ENCODE measurements at places on chromosomes 6 and 20. TPM values are rescaled to one million over a fixed set of nuclear protein-coding genes. Genes with fewer than 3 reads are reported as not detected.

The TINAG gene
- not detected for total RNA-seq

The OR2H1 gene
- not detected for total RNA-seq

The BEND6 gene
- 0.90 TPM for total RNA-seq

The TRIM15 gene
- total RNA-seq: not detected

The TRIM31 gene
- total RNA-seq: not detected

The MTFR2 gene
- total RNA-seq: 0.87 TPM

The SOX18 gene
- 70.5 TPM for total RNA-seq

- no peak for DNase-seq
These were observed 80.9 kb downstream of the CAP2 start for GRCh38 chr6:17474289-17474688.

GRCh38 chr20:16711661-16712258 lies 18.1 kb upstream of the SNRPB2 start:
- DNase-seq: no peak

DNA sequence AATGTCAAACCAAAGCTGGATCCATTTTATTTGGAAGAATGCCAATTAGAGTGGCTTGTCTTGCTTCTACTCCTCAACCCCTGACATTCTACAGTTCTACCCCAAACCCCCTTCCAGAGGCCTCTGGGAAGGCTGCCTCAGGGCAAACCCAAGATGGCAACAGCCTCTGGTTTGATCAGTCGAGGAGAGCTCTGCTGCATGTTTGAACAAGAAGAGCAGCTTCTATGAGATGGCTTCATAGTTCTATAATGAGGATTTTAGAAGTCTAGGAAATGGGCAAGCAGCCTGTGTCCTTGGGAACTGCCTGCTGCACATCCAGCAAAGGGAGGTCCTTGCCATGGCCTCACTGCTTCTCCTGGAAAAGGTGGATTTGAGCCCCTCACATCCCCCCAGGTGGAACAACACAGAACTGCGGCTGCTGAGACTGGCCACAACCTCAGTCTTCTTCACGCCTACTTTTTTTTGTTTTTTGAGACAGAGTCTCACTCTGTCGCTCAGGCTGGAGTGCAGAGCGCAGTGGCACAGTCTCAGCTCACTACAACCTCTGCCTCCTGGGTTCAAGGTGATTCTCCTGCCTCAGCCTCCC lies 37.9 kb downstream of the ZC3H12D start:
- DNase-seq: no peak

- DNase-seq: no peak
These were observed 30.5 kb downstream of the FILIP1 start for GRCh38 chr6:75463061-75463460.

DNA sequence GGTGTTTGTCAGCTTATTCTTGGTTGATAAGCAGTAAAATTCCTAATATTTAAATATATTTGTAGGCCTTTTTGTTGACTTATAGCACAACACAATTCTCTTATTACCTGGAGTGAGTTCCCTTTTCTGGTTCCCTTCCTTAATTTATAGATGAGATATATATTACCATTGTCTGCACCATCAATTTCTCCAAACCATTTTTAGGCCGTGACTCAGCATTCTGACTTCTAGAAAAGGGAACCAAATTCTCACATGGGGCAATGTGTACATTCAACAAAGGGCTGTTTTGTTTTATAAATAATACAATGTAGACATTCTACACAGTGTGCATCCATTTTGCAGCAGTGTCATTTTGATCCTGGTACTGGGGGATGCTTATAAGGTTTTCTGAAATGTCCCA lies 52.8 kb downstream of the NCOA7 start:
- DNase-seq: no peak

- no peak for DNase-seq
These were observed 44.9 kb downstream of the SNAI1 start for GRCh38 chr20:50027611-50028105.

DNA sequence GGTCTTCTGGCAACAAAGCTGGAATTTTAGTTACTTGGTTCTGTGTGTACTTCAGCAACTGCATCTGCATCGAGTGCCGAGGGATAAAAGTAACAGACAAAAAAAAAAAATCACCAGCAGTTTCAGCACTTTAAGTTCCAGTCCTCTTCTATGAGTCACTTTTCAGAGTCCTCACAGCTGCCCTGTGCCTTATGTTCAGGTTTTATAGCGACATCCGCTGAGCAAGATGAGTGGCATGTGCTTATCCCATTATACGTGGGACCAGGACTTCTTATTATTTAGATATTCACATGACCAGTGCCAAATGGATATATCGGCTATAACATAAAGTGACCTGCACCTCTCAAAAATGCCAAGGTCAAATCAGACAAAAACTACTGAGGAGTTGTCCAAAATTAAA lies 242.9 kb downstream of the FOXA2 start:
- no peak for DNase-seq

GRCh38 chr6:137494281-137494987 lies at the start of gene OLIG3:
TSS of gene OLIG3 (minus strand) at chr6:137494394. CDS start at chr6:137494170, 224 bp downstream.
- DNase-seq: no peak

DNA sequence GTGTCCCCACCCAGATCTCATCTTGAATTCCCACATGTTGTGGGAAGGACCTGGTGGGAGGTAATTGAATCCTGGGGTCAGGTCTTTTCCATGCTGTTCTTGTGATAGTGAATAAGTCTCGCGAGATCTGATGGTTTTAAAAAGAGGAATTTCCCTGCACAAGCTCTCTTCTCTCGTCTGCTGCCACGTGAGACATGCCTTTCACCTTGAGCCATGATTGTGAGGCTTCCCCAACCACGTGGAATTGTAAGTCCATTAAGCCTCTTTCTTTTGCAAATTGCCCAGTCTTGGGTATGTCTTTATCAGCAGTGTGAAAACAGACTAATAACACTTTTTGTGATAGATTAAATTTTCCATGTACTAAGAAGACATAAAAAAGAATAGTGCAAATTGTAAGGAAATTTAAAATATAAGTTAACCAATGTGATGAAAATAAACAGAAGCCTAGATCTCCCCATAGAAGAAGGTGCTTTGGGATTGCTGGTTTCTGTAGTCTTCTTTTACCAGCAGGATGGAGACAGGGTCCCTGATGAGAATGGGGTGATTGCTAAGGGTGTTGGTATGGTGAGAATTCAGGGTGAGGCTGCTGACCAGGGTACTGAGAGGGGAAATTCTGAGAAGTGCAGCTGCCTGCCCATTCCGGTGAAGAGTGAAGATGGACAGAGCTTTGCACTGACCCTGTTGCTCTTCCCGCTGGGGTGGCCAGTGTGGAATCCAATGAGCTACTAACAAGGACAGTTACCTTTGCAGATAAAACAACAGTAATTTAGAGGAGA lies 50.7 kb downstream of the BMP2 start:
- DNase-seq: no peak
